ENCODE measurements at places on chromosomes 11 and 22. TPM values are rescaled to one million over a fixed set of nuclear protein-coding genes. Genes with fewer than 3 reads are reported as not detected.

- no peaks in the 10 kb centered on the region for H3K27me3 ChIP-seq
- no peaks in the 10 kb centered on the region for H3K36me3 ChIP-seq
Observed at GRCh38 chr11:16741473-16741872, 3.0 kb downstream of the C11orf58 start.

GRCh38 chr11:69319255-69320106, 25.5 kb downstream of the MYEOV start:
- no peaks in the 10 kb centered on the region for H3K36me3 ChIP-seq
- no peaks in the 10 kb centered on the region for H3K27me3 ChIP-seq
- no peak overlapping the region for H3K4me3 ChIP-seq
- H3K4me1 ChIP-seq: no peaks in the 10 kb centered on the region
- no peak for DNase-seq

DNA sequence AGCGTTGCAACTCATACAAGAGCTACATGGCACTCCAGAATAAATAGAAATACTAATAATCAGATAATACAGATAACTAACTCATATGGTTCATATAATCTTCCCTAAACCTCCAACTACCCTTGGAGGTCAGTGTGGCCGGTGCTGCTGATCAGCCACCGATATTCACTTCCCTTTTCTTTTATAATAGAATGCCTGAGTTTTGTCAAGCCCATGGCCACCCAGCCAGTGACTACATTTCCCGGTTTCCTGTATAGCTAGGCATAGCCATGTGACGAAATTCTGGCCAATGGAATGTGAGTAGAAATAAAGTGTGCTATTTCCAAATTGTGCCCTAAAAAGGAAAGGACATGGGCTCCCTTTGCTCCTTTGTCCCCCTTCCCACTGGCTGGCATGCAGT, 5.9 kb upstream of the CAT start:
- no peak overlapping the region for H3K27ac ChIP-seq
- H3K27me3 ChIP-seq: no peaks in the 10 kb centered on the region
- DNase-seq: no peak
- H3K36me3 ChIP-seq: no peaks in the 10 kb centered on the region
- H3K4me3 ChIP-seq: no peak overlapping the region

Gene RIMBP3C
- total RNA-seq: 0.15 TPM

- H3K4me3 ChIP-seq: no peak overlapping the region
- no peak for DNase-seq
Observed at GRCh38 chr11:105211806-105212554, 72.4 kb upstream of the CARD18 start.
